ENCODE measurements at places on chromosomes 7 and 10.

- no peak for DNase-seq
Measured at GRCh38 chr7:155482511-155483183, 24.7 kb downstream of the EN2 start.

- DNase-seq, result no peak
Measured at GRCh38 chr10:104767282-104767681, 126.2 kb downstream of the SORCS3 start.

DNA sequence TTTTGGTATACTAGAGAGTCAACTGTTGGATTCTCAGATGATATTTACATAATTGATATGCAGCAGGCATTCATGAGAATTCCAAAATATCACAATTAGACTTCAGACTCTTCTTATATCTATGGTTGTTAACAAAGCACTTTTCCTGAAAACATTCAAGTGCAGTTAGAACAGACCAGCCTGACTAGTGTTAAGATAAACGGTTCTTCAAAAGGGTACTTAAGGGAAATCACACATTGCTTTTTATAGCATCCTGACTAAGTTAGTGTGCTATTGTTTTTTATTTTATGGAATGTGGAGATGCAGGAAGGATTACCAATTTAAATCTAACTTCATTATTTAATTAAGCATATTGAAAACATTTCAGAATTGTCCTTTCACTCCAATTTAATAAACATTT, 405.1 kb downstream of the PLXDC2 start:
- no peak for DNase-seq

- no peak for DNase-seq
Measured at GRCh38 chr10:127735156-127735555, 1.8 kb upstream of the FOXI2 start.

Measured in NCI-H2227 treated with DMSO at 0.1 percent for 48 hours (cell line).